ENCODE measurements at places on chromosomes 11 and 22.

DNA sequence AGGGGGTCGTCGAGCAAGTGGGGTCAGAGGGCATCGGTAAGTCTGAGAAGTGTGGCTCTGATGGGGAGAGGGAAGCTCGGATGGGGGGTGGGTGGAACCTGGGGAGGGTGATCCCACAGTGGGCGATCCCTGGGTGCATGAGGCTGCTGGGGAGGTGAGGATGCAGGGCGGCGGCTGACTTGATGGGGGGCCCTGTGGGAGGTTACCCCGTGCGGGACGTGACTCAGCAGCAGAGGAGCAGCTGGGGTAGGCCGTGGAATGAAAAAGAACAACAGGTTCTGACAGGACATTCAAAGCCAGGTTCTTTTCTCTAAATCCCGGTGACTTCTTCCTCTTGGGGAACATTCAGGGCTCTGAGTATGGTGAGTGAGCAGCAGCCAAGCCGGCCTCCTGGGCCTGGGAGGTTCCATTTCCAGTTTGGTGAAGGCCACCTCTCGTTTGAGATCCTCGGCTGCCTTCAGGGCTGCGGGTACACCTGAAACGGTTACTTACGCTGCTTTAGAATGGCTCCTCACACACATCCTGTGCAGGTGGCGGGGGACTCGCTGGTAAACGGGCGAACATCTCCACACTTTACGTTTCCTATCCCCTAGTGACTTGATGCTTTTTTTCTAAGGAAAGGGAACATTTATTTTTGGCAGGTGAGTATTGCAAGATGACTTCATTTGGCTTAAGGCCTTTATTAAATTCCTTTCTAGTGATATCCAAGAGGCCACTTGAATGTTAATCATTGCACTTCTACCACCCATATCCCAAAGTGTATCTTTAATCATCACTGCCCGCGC lies 278.2 kb downstream of the TBC1D22A start:
- DNase-seq, result no peak

DNA sequence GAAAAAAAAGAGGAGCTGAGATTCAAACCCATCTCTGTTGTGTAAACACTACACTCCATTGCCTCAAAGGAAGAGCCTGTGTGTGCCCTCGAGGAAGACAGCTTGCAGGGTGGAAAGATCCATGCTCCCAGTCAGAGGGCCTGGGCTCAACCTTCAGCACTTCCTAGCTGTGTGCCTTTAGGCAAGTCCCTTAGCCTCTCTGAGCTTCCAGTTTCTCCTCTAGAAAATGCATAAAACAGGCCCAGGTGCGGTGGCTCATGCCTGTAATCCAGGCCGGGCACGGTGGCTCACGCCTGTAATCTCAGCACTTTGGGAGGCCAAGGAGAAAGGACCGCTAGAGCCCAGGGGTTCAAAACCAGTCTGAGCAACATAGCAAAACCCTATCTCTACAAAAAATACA lies 4.6 kb upstream of the ARFGAP2 start:
- DNase-seq, result no peak

- DNase-seq, result no peak
Measured at GRCh38 chr11:103545551-103545950, 436.3 kb downstream of the DYNC2H1 start.

DNA sequence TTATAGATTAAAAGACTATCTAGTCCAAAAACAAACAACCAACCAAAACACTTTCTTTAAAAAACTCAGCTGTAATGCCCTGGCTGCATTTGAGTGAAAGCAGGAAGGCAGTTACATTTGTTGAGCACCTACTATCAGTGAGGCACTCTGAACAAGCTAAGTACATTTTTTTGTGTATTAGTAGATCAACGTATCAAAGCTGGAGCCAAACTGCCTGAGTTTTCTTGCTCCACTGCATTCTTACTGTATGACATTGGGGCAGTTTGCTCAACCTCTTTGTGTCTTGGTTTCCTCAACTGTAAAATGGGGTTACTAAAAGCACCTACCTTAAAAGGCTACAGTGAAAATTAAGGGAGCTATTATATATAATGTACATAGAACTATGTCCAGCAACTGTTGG lies 22.0 kb downstream of the COA4 start:
- no peak for DNase-seq

GRCh38 chr11:74620531-74620930 lies 28.1 kb downstream of the POLD3 start:
- no peak for DNase-seq

GRCh38 chr22:32509045-32509444 lies 34.4 kb downstream of the FBXO7 start:
- no peak for DNase-seq

DNA sequence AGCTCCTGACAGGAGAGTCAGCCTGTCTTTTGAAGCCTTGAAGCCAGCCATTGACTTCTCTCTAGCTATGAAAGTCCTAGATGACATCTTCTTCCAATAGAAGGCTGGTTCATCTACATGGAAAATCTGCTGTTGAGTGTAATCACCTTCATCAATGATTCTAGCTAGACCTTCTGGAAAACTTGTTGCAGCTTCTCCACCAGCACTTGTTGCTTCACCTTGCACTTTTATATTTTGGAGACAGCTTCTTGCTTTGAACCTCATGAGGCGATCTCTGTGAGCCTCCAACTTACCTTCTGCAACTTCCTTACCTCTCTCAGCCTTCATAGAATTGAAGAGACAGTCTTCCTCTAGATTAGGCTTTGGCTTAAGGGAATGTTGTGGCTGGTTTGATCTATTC lies 58.3 kb downstream of the MYO7A start:
- no peak for DNase-seq

- DNase-seq, result no peak
Measured at GRCh38 chr11:73167363-73167954, 25.3 kb upstream of the FCHSD2 start.

DNA sequence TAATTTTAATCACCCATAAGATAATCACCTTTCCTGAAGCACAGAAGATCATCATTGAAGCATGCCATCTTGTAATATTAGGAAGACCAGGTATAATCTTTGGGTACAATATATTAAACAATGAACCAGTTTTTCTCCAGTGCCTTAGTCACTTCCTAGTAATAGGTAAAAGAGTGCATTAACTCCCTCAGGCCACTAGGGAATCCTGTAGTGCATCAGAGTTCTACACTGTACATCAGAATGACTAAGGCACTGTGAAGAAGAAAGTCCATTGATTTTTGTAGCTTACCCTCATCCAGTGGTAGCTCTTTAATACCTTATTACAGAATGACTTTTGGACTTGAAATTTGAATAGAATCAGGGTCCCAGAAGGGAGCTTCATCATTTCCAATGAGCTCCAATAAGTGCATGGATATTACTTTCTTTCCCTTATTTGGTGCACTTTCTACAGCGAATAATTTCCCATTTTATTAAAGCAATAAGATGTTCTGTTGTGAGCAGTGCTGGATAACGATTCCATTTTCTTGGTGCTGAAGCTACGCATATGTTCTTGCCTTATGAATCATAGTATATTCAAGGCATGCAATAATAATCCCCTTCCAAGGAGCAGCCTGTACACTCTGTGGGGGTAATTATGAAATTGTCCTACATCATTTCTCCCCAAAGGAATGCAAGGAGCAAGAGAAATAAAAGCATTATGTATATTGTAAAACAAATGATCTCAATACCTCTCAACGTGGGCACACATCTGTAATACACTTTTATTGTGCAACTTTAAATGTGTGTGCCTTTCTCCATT lies 4.7 kb downstream of the C11orf87 start:
- DNase-seq, result no peak

GRCh38 chr11:35794333-35794732 lies 131.8 kb downstream of the TRIM44 start:
- no peak for DNase-seq

- no peak for DNase-seq
Measured at GRCh38 chr22:16774911-16775500, 50.2 kb downstream of the XKR3 start.

- DNase-seq, result no peak
Measured at GRCh38 chr11:105609341-105609781, 512 bp upstream of the GRIA4 start.

DNA sequence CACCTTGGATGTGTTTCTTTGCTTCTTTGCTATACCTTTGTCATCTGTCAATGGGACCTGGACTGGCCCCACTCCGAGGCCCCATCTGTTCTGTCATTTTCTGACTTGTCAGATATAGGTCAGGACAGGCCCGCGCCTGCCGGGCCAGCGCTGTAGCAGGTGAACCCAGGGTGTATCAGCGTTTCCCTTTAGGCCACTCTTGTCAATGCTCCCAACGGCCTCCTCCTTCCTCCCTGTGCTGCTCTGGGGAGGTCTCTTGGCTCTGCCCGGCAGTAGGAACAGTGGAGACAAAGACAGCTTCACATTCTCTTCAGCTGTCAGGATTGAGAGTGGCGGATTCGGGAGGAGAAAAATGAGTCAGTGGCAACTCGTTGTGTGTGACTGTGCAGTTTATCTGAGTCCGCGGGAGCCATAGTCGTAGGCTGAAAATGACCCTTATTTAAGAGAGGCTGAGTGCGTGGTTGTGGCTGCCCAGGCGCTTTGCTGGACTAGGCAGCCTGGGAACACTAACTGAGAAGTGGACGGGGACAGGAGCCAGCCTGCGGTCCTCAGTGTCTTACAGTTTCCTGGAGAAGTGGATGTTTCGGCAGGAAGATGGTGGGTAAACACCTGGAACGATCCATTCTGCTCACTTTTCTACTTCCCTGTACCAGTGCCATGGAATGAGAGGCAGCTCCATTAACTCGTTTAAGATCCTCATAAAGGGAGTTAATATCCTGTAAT lies 102.3 kb downstream of the PRR5L start:
- no peak for DNase-seq

DNA sequence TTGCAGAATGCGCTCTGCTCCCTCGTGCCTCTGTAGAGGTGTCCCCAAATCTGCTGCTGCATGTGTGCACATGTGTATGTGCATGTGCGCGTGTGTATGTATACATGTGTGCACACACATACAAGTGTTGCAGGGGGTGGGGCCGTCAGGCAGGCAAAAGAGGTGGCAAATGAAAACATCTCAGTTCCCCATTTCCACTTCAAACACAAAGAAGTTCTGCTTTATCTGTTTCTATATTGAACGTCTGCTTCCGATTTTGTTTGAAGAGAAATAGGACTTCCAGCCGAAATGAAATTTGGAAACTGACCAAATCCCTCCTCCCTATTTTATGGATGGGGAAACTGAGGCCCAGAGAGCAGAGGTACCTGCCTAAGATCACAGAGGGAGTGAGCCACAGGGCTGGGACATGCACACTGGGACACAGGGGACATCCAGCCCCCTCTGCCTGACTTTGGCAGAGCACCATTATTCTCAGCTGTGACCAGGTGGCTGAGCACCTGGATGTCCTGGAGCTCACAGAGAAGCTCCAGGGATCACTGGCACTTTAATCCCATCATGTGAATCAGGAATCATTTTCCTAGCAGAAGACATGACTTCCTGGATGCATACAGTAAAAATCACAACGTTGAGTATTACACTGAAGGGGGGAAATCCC lies 41.2 kb upstream of the ALX4 start:
- no peak for DNase-seq

DNA sequence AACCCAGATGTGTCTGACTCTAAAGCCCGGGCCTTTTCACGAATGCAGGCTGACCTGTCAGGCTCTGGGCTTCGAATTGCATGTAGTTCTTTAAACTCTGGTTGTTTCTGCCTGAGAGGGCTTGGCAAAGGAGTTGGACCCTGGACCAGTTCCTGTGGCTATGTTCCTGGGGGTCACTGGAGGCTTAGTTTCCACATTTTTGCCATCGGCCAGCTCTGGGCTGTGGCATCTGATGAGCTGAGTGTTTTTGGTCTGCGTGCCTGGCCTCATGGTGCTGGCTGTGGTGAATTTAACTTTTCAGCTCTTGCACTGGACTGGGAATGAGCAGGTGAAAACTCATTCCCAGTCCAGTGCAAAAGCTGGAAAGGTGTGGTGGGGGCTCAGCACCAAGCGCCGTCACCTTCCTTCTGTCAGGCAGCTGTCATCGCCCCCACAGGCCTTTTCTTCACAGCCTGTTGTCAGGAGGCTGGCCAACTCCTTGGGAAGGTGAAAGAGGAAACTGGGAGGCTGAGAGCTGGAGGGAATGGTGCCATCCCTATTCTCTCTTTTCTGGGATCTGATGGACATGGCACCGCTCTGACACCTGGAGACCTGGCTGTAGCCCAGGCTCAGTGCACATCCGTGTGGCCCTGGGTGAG lies 123.6 kb downstream of the ADAMTS15 start:
- no peak for DNase-seq

DNA sequence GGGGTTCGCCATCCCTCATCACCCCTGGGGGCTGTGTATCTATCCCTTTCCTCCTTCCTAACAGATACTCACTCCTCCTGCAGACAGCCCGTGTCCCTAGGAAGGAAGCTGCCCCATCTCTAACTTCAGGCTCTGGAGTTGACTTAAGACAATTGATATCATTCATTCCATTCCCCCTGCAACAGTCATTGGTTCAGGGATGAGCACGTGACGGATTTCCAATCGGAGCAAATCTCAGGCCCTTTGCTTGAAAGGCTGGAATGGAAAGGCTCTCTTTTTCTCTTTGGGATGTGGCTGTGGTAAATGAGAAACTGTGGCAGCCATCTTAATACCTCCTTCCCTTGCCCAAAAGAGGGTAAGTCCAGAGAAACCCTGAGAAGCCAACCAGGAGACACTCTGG lies 5.0 kb upstream of the SCUBE2 start:
- DNase-seq, result no peak

DNA sequence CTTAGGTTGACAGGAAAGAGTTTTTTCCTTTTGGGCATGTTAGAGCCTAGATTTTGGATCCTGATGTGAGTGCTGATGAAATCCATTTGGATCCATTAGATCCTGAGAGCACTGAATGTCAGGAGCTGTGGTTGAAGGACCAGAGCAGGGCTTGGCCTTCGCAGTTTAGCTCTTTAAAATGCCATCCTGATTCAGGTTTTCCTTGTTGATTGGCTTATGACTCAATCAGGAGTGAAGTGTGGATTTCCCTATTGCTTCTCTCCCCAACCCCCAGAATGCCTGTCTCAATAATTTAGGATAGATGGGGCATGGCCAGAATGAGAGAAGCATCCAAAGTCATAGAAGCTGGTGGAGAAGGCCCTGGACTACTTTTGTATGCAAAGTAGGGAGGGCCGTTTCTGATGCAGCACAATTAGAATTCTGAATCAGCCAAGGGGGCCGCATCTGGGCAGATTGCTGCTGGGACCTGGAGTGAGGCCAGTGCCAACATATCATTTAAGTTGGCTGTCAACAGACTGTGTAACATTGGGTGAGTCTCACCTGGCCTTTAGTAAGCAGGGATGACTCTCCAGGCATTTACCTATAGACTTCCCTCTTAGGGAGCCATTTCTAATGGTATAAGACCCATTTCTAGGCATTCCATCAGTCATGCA lies 80.5 kb downstream of the TEAD1 start:
- DNase-seq, result no peak

DNA sequence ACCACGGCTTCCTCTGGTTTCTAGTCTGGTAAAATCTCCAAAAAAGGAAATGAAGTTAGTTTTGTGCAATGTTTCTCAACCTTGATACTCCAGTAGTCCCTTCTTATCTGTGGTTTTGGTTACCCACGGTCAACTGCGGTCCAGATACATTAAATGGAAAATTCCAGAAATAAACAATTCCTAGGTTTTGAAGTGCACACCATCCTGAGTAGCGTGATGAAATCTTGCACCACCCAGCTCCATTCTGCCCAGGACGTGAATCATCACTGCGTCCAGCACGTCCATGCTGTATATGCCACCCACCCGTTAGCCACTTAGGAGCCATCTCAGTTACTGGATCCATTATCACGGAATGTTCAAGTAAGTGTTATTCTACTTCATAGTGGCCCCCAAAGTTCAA lies 117.0 kb downstream of the FBXO7 start:
- no peak for DNase-seq
